Posterior vena cava (tissue), 2 donors: ENCODE measurements at places on chromosomes 7 and 10. TPM values are rescaled to one million over a fixed set of nuclear protein-coding genes. Genes with fewer than 3 reads are reported as not detected.

Gene PLPP4
- not detected for total RNA-seq

Gene SGMS1
- total RNA-seq = 37.5 TPM

DNA sequence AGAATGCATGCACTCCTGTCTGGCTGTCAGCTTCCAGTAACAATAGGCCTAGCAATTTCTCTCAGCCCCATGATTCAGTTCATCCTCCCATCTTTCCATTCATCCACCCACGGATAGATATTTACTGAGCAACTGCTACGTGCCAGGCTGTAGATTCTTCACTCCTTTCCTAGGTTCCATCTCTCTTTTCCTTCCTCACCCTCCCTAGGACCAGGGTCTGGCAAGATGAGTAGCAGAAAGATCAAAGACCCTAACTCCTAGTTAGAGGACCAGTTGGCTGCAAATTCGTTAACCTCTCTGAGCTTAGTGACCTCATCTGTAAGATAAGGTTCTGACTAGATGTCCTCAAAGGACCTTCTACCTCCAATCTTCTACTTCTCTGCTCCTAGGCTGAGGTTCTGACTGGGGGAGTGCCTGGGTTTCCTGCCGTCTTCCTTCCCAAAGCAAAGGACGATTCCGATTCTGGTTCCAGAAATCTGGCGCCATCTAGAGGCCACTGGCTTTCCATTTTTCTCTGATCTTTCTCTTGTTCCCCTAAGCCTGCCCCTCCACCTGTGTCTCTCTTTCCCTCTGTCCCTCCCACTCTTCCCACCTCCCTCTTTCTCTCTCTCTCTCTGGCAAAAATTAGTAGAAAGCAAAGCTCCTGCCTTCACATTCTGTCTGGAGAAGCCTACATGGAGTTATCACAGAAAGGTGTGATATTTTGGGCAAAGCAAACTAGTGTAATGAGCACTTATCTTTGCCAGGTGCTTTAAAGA lies 26.2 kb downstream of the TBATA start:
- DNase-seq = peak; percentile 77

DNA sequence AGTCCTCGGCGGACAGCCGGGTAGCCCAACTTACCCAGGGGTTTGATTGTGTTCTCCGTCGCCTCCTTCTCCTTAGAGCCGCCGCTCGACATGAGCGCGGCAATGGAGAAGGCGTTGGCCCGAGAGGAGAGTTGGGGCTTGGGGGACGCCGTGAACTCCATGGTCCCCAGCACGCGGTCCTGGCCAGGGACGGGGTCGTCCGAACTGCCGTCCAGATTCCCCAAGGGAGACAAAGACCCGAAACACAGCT lies 515 bp downstream of the TBX20 start:
- DNase-seq = peak; percentile 58

- no peak for DNase-seq
Observed at GRCh38 chr7:77329466-77330168, 86.5 kb downstream of the GSAP start.

DNA sequence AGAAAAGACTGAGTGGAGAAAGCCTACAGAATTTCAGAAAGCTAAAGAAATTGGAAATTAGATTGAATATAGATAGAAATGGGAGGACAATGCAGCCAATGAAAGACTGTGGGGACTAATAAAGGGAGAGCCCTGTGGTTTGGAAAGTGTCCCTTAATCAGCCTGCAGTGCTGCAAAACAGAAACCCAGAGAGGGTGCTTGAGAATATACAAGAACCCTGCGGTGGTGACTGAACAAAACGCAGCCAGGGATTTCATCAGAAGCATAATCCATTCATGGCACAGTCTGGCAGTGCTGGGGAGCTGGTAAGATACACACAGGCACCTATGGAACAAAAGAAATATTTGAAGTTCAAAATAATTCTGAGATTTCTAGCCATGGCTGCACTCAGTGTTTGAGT lies 19.1 kb downstream of the CEP41 start:
- no peak for DNase-seq

DNA sequence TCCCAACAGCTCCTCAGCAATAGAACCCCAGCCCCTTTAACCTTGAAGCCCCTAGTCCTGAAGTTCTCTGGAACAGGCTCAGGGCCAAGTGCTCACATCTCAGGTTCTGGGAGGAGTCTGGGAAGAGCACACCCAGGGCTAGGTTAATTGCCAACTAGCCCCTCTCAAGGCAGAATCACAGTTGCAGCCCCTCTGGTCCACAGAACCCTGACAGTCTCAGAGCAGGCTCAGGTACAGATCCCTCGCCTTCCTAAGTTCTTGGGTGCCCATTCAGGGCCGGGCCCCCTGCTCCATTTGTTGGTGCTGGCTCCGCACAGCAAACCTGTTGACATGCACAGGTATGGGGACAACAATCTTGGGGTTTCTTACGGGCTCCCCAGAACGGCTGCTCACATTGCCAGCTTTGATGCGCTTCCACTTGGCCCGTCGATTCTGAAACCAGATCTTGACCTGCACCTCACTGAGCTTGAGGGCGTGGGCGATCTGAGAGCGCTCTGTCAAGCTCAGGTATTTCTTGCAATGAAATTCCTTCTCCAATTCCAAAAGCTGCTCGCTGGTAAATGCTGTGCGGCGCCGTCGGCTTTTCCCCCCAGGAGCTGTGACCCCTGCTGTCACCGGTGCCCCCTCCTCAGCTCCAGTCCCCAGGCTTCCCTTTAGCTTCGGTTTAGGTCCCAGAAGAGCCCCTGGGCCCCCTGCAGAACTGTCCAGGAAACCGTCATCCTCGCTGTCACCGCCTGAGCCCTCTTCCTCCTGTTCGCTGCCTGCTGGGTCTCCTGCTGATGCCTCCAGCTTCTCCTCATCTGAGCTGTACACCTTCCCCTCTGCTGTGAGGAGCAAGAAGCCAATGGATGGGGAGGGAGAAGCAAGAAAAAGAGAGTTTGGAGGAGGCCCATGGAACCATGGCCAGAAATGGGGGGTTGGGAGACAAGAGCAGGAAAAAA lies 18.9 kb downstream of the GBX1 start:
- DNase-seq = no peak

DNA sequence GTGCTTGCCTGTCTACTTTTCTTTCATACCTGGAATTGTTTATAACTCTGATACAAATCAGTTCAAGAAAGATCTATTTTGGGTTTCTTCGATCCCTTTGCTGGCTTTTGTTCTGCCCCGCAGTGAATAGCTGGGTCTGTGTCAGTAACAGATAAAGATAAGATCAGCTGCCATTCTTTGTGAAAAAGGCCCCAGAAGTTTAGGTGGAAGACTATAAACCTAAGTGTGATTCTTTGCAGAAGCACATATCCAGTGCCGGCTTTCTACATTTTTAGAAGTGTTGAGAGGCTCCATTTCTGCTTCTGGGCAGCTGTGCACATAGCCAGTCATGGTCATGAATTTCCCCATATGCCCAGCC lies 686.4 kb upstream of the C7orf33 start:
- DNase-seq = no peak

DNA sequence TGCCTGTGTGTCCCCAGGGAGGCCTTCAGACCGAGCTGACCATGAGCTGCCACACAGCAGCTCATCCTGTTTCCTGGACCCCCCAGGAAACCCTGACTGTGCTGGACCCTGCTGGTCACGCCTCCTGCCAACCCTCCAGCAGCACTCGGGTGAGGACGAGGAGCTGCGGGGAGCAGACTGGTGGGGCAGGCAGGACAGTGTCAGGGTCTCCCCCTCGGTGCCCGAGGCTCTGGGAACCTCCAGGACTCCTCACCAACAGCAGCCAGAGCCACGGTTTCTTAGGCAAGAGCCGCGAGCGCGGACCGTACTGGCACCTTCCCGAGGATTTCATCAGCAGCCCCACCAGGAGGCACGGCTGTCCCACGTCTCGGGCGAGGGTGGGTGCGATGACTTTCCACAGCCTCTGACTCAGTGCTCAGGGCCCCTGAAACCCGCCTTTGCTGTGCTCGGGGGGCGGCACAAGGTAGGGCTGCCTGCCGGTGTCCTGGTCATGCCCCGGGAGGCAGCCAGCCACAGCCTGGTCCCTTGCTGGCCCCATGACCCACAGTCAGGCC lies 186.9 kb downstream of the ELFN1 start:
- peak; percentile 78 for DNase-seq

DNA sequence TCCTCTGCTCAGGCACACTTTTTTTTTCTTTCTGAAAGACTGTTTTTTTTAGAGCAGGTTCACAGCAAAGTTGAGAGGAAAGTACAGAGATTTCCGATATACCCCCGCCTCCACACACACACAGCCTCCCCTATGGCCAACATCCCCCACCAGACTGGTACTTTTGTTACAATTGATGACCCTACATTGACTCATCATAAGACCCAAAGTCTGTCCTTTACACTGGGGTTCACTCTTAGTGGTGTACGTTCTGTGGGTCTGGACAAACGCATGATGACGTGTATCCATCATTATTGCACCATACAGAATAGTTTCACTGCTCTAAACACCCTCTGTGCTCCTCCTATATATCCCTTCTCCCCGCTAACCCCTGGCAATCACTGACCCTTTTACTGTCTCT lies 107.7 kb downstream of the RBM20 start:
- no peak for DNase-seq

DNA sequence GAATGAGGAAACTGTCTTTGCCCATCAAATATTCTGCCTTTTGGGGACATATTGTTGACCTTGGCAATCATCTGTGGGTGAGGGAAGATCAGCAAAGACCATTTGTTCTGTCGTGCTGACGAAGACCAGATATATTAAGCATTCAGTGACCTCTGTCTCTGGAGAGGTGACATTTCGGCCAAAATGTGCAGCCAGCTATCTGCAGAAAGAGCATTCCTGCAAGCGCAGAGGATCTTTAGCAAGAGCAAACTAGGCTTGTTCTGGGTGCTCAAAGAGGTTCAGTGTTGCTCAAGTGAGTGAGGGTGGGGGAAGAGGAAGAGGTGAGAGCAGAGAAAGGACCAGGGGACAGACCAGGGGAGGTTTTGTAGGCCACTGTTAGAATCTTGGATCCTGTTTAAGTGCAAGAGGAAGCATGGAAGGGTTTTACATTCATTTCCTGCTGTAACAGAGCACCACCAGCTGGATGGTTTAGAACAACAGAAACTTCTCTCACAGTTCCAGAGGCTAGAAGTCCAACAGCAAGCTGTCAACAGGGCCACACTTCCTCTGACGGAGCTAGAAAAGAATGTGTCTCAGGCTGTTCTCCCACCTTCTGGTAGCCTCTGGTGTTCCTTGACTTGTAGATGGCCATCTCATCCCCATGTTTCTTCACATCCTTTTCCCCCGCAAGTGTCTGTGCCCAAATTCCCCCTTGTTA lies 11.2 kb downstream of the C10orf120 start:
- no peak for DNase-seq

- peak; percentile 85 for DNase-seq
Observed at GRCh38 chr7:100568896-100569844, 4.5 kb downstream of the SAP25 start.

DNA sequence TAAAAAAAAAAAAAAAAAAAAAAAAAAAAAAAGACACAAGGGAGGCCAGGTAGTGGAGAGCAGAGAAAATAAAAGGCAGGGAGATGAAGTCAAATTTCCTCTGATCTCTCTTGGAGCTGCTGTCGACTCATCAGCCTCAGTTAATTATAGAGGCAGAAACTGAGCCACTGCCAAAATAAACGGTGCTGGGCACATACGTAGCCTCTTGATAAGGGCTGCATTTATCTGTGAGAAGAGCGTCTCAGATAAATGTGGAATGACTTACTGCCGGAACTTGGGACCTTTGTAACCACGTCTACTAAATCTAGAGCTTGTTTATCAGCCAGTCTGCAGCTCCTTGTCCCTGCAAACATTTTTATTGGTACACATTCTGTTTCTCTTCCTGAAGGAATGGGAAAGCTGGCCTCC lies 162.3 kb downstream of the BAMBI start:
- DNase-seq = no peak

DNA sequence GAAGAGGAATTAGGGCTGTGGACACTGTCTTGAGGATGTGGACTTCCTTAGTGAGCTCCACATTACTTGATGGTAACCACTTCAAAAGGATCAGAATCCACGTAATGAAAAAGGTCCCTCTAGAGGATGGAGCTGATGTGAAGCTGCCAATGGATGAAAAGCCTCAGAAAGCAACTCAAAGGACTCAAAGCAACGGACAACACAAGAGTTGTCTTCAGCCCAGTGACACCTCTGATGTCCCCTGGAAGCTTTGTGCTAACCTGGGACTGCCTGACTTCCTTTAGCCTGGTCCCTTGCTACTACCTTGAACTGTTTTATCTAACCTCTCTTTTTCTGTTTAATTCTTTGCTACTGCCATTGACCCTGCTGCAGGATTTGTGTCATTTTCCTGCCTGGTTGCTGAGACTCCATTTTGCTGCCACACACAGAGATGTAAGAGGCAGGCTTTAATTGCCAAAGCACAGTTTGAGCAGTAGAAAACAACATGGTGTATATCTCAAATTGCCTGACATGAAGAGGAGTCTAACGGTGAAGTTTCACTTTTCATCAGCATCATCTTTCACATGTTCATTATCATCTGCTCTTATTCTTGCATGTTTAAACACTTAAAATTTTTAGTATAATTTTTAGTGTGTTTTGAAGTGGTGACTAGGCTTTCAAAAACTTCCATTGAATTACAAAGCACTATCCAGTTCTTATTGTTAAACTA lies 11.1 kb upstream of the SGCE start:
- DNase-seq = no peak

GRCh38 chr10:92681306-92681834 lies 8.4 kb upstream of the HHEX start:
- DNase-seq = no peak
